Stimulated activated CD8-positive, alpha-beta memory T cell treated with anti-CD3 and anti-CD28 coated beads, Interleukin-7, amount 100 ng/mL, for 4 hours (primary cell): ENCODE measurements at places on chromosomes 5 and 9.

DNA sequence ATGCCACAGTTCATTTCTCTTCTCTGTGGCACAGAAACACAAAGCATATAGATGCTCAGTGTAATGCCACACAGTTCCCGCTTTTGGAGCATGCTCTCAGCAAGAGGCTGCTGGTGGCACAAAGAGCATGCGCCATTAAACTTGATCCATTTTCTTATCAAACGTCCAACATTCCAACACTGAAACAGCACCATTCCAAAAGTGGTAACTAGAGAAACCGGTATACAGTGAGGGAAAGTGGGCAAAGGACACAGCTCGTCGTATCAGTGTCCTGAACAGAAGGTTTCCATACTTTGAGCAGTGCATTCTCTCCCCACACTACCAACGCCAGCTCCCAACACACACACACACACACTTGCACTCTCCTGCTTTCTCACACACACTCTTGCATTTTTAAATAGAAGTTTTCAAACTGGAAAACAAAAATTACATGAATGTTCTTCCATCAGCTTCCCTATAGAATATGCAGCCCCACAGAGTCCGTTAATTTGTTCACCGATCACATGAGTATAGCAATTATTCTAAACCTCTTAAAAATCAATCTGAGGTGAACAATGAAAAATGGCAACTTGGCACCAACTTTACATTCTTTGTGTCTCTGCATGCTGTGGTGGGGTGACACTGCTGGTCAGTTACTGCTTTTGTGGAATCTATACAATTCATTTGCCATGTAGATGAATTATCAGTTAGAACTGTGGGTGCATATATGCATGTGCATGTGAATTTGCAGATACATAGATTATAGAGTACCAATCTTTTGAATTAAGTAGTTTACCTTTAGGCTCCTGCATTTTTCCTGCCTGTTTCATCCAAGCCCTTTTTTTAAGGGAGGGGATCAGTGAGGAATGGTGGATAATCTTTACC, 5.7 kb downstream of the NFIB start:
- no peak for DNase-seq

GRCh38 chr5:9062873-9063272, 483.0 kb downstream of the SEMA5A start:
- no peak for DNase-seq

DNA sequence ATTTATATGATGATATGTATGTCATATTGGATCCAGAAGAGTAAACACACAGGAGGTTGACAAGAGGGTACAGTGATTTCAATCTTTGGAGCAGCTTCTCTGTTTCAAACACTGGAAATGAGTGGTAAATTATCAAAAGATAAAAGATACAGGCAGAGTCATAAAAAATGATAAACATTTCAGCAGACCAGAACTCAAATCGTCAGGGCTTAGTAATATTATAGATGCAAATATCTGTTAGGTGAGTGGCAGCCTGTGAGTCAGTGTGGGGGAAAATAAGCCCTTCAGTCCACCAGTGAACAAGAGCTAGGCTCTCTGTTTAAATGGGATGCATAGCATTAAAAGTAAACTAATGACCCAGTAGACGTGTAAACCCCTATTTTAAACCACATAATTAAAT, 1378.1 kb downstream of the EFNA5 start:
- no peak for DNase-seq

- no peak for DNase-seq
These were observed 217.5 kb upstream of the RIOK2 start for GRCh38 chr5:97400537-97400936.

- DNase-seq: no peak
These were observed 26.4 kb downstream of the LPCAT1 start for GRCh38 chr5:1497242-1497777.

DNA sequence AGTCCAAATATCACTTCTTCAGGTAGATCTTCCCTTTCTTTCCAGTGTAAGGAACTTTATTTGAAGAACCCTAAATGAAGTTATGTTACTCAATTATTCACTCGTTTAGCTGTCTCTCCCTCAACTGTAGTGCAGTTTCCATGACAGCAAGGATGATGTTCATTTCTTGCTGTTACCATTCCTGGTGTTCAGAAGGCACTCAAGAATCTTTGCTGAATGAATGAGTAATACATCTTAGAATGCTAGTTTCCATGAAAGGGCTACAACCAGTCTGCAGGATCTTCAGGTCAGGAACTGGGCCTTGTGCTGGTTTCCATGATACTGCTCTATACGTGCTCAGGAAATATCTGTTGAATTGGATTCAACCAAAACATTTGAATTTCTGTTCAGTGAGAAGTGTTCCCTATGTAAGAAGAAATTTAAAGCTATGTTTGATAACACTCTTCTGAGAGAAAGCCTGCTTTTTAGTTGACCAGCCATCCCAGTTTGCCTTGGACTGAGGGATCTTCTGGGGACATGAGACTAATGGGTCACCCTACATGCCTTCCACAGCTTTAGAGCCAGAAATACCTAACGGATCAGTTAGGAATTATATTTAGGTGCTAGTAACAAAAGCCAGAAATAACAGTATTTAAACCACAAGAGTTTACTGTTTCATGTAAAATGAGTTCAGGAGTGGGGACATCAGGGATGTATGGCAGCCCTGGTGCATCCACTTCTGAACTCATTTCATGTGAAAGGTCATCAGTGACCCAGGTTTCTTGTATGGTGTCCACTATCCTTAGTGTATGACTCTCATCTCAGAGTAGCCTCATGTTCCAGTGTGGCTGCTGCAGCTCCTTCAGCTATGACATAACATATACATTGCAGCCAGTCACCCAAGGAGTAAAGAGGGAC, 500.1 kb upstream of the SGCD start:
- DNase-seq: no peak

DNA sequence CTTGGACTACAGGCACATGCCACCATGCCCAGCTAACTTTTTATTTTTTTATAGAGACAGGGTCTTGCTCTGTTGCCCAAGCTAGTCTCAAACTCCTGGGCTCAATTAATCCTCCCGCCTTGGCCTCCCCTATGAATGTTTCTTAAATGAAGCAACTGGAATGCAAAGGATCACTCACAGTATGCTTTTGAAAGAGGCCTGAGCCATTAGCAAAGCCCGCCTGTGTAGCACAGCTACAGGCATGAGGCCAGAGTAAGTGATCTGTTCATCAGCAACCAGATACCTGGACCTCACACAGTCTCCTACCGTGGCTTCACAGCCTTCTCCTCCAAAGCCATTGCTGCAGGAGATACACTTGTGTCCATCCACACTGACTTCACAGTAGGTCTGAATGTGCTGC, 16.9 kb upstream of the RNF183 start:
- no peak for DNase-seq

DNA sequence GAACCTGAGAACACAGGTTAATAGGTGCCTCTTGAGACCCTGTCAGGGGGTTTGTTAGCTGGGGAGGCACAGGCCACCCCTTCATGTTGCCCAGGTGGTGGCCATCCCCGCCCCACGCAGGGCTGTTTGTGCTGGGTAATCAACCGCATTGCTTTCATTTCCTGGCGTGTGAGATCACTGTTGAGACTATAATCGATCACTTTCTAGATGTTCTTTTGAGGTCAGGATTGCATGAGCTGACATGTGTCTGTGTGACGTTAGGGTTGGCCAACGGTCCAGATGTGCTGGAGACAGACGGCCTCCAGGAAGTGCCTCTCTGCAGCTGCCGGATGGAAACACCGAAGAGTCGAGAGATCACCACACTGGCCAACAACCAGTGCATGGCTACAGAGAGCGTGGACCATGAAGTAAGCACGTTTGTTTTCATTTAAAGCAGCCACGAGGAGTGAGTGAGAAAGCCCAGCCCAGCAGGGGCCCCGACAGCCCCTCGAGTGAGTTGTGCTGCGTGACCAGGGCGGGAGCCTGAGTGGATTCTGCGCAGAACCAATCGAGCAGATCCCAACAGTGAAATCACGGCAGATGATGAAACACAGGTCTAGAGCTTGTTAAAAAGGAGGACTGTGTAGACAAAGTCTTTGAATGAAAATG, 115.0 kb upstream of the CACNA1B start:
- DNase-seq: no peak

DNA sequence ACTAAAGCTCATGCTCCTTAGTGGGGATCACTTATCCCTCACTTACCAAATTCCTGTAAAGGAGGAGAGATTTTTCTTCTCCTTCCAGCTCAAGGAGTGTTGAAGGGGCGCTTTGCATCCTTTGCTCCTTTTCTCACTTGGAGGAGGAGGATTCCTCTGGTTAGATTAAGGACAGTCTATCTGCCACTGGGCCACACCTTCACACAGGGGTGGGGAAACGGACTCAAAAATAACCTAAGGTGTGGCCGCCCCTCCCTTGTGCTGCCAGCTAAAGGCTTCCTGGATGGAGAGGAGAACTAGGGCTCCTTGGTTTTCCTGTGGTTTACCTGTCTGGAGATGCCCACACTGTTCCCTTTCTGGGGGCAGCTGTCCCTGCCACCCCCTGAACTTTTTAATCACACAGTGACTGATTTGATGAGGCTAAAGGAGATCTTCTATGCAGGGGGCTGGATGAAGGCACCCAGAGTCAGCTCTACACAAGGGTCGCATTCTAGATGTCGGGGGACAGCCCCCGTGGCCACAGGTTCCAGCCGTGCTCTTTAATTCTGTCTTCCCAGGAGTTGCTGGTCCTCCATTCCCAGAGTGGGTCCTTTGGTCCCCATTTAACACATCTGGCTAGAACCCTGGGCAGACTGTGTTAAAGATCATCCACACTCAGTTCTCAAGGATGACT, 14.4 kb downstream of the GLRX start:
- no peak for DNase-seq

DNA sequence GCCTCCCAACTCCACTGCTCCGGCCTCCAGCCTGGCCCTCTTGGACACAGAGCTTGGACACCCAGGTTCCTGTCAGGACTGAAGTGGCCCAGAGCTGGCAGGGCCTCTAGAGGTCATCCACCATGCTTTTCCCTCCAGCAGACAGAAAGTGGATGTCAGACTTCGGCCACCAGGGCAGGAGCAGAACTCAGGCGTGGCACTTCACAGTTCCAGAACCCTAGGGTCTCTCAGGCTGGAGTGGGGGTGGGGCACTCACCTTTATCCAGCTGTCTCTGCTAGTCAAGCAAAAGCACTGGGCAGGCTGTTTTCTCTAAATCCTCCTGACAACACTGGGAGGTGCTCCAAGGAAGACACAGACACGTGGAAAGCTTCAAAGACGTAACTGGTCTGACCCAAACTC, 35.6 kb upstream of the N4BP3 start:
- DNase-seq: no peak

GRCh38 chr5:33582417-33582816, 141.7 kb downstream of the TARS1 start:
- DNase-seq: no peak

- DNase-seq: no peak
These were observed at the start of gene GNAQ for GRCh38 chr9:78031444-78031892. GNAQ (minus strand) TSS chr9:78031811; CDS start chr9:78031235, 576 bp downstream.

GRCh38 chr5:110018509-110018908, 328.8 kb downstream of the MAN2A1 start:
- no peak for DNase-seq

- no peak for DNase-seq
These were observed 53.2 kb upstream of the KCNMB1 start for GRCh38 chr5:170442391-170442790.

DNA sequence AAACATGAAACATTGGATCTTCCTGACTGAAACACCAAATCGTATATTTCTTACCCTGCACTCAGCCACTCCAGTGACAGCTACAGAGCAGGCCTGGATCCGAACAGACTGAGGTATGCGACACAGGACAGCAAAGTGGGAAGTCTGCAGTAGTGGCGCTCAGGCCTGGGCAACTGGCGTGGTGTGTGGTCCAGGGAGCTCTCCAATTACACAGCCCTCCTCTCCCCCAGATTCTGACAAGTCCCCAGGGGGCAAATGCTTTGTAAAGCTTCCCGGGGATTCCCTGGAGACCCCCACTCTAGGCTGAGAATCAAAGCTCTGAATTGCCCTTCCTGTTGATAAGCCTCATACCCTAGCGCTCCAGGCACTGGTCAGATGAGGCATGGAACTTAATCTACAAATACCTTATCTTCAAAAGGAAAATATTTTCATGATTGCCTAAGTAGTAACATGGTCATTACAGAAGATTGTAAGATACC, 104.8 kb upstream of the ERCC6L2 start:
- no peak for DNase-seq

GRCh38 chr5:77087484-77088261, 588 bp upstream of the ZBED3 start:
- no peak for DNase-seq

DNA sequence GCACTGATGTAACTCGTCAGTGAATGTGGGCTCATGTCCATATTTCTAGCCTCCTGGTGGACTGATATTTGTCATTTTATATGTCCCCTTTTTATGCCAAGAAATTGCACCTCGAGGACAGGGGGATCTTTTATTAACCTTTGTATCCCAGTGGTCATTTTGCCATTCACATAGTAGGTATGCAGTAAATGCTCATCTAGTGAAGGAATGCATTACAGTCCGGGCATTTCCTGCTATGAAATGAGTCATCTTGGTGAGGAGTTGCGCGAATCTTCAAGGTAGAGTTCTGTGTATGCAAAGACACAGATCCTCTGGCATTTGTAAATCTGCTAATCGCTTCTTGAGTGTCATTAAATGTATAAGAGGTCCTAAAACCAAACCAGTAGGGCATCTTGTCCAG, 755.5 kb upstream of the ADAMTS16 start:
- DNase-seq: no peak

GRCh38 chr9:80125731-80126264, 554.0 kb downstream of the TLE4 start:
- DNase-seq: no peak

DNA sequence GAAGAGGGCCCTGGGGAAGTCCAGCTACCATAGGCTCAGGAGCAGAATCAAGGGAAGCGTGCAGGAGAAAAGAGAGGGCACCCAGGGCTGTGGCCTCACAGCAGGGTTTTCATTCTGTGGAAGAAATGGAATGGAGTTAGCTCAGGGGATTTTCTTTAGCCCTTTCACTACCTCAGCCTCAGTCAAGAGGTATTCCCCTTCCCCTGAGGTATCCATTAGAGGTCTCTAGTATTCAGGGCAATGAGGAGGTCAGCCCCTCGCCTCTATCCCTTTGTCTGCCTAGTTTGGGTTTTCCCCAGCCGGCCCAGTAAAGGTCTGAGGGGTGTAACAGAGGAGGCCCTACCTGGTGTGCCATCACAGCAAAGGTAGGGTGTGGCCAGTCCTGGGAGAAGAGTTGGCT, 21.5 kb downstream of the GFRA3 start:
- no peak for DNase-seq

- DNase-seq: no peak
These were observed 166.6 kb downstream of the FSTL4 start for GRCh38 chr5:133445744-133446143.

DNA sequence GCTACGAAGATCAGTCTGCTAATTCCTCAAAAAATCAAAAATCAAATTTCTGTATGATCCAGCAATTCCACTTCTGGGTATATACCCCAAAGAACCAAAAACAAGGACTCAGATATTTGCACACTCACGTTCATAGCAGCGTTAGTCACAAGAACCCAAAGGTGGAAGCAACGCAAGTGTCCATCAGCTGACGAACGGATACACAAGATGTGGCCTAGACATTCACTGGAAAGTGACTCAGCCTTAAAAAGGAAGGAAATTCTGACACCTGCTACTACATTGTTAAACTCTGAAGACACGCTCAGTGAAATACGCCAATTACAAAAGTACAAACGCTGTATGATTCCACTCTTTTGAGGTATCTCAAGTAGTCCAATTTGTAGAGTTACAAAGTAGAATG, 93.3 kb downstream of the OTULIN start:
- no peak for DNase-seq
